ENCODE measurements at places on chromosomes 11 and 22.

GRCh38 chr11:540583-541432, 3.5 kb downstream of the LRRC56 start:
- no peak for DNase-seq

DNA sequence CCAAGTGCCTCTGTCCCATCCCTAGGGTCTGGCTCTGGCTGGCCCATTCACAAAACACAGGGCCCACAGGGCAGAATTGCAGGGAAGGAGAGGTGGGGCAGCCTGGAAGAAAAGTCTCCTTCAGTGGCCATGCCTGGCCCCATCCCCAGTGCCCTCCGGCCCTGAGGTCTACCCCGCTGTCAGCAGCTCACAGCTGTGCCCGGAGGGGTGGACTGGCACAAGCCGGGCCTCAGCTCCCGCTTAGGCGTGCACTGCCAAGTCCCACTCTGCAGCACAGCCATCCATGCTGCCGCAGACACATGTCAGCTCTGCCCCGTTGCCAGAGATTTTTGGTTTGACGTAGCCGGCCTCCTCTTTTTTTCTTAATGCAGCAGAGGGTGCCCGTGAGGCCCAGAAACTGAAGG, 3.9 kb upstream of the SCN2B start:
- DNase-seq, result no peak

GRCh38 chr11:61021661-61022212, 50.3 kb downstream of the CD6 start:
- DNase-seq, result no peak

- no peak for DNase-seq
Observed at GRCh38 chr11:67285541-67286498, 3.3 kb upstream of the ANKRD13D start.

DNA sequence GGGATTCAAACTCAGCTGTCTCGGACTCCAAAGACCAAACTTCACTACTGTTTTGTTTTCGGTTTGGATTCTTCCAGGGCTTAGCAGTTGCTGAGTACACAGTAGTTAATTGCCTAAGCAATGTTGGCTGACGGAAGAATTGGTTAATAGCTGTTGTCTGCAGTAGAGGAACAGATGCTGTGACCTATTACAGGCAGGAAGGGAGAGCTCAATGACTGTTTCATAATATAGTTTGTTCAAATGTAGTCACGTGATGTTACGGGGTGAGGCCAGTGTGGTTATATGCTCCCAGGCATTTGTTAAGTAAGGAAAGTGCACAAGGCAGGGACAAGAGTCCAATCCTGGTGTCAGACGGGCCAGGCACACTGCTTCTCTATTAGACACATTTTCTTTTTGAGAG, 222.6 kb upstream of the CCDC90B start:
- DNase-seq, result no peak

DNA sequence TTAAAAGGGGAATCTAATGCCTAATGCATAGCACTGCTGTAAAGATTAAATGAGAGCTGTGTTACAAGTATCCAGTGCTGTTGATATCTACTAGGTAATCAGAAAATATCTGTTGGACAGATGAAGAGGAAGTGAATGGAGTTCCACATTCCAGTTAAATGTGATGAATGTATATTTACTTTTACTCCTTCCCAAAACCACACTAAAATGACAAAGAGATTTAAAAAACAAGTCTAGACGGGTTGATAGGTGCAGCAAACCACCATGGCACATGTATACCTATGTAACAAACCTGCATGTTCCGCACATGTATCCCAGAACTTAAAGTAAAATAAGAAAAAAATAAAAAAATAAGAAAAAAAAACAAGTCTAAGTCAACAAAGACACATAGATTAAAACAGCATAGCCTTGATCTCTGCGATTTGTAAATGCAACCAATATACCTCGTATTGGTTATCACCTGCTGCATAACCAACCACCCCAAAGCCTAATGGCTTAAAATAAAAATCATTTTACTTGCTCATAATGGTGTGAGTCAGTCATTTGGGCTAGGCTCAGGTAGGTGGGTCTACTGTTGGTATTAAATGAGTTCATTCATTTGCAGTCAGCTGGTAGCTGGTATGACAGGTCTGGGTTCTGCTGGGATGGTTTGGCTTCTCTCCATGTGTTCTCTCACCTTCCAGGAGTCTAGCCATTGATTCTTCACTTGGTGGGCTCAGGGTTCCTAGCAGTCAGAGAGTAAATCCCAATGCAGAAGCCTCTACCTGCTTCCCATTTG, 39.7 kb upstream of the SLC6A5 start:
- no peak for DNase-seq

GRCh38 chr22:29217827-29218757, 12.4 kb downstream of the EMID1 start:
- DNase-seq, result no peak

DNA sequence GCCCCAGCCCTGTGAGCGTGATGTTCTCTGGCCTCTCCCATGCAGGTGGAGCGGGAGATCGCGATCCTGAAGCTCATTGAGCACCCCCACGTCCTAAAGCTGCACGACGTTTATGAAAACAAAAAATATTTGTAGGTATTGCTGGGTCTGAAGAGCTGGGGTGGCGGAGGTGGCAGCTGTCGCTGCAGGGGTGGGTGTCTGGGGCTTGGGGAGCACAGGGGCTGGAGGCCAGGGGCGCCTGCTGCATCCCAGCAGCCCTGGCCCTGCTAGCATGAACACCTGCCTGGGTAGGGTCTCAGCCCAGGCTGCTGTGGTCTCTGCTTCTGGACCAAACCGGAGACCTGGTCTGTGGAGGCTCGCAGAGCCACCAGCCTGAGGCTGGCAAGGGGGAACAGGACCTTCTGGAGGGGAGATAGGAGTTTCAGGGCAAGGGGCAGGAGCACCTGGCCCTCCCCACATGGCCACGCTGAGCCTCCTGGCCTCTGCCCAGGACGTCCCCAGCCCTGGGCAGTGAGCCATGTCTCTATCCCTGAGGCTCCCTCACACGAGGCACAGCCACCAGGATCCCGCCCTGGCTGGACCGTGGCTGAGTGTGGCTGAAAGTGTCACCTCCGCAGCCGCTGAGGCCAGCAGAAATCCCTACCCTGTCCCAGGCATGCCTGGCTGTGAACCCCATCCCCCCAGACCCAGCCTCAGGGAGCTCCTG, 48.2 kb downstream of the MOB2 start:
- no peak for DNase-seq

DNA sequence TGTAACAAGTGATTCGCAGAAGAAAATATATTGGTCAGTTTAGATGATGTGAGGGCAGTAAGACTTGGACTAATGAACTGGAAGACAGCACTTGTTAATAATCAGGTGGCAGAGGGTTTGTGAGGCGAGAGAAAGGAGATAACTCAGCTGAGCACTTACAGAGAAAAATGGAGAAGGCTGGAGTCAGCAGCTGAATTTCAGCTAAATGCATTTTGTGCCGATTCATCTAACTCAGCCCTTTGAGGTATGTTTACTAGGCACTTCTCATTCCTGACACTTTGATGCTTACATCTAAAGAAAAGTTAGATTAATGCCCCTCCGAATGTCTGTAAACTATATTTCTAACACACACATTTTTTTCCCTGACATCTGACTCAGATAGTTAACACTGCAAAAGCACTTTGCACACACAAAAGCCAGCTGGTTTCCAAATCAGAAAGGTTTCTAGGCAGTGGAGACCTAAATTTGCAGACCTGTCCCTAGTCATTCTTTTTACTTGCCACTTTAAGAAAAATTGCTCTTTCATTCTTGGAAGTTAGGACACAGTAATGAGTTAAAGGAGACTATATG, 859.5 kb upstream of the CCDC90B start:
- DNase-seq, result no peak

DNA sequence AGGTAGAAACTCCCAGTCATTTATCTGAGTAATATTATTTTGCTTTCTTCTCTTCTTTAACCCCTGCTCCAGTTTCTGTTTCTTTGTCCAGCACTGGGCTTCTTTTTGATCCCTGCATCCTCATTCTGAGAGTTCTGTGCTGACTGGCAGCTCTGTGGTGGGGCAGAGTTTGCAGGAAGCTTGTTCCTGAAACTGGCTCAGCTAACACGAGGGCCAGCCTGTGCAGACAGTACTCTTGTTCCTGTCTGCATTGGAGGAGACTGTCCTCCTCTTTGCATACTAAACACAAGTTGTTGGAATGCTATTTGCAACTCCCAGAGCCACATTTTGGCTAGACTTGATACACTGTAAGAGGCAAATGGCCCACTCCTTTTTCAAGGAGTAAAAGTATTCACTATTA, 93.1 kb upstream of the HORMAD2 start:
- DNase-seq, result no peak

- no peak for DNase-seq
Observed at GRCh38 chr22:44244265-44244822, 63.6 kb downstream of the PARVG start.

- DNase-seq, result no peak
Observed at GRCh38 chr11:11813288-11813962, 28.3 kb upstream of the USP47 start.

GRCh38 chr11:44833877-44834452, 107.2 kb downstream of the TSPAN18 start:
- DNase-seq, result no peak

DNA sequence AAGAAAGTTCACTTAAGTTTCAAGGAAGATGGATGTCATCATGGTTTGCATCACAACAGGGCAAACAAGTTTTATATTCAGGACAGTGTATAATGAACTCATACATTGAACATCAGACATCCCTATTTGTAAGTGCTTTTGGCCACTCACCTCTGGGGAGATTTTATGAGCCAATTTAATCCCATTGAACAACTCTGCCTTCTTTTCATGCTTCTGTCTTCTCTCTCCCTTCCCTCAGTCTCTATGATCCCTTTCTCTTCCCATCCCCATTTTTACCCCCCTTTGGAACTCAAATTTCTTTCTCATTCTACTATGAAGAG, 234.3 kb upstream of the POU2AF2 start:
- no peak for DNase-seq

GRCh38 chr11:45267052-45267451, 19.1 kb downstream of the SYT13 start:
- no peak for DNase-seq

GRCh38 chr22:46105494-46106278, 44.6 kb upstream of the PPARA start:
- no peak for DNase-seq

DNA sequence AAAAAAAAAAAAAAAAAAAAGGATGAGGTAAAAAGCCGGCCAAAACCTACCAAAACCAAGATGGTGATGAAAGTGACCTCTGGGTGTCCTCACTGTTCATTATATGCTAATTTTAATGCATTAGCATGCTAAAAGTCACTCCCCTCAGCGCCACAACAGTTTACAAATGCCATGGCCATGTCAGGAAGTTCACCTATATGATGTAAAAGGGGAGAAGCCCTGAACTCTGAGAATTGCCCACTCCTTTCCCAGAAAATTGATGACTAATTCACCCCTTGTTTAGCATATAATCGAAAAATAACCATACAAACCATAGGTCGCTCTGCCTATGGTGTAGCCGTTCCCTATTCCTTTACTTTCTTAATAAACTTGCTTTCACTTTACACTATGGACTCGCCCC, 11.1 kb downstream of the C11orf96 start:
- no peak for DNase-seq

DNA sequence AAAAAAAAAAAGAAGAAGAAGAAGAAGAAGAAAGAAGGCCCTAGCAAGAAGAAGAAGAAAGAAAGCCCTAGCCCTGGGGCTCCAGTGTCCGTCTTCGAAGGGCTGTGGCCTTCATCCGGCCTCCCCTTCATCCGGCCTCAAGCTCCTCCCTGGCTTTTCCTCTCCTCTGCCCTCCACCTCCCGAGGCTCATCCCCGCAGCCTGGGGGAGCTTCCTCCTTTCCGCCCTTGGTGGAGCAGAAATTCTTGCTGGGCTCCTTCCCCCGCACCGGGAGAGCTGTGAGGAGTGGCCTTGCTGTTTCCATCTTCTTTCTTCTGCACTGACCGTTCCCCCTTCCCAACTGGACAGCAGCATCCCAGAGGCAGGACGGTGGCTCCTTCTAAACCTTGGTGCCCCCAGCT, 9.5 kb upstream of the LTO1 start:
- no peak for DNase-seq

- no peak for DNase-seq
Observed at GRCh38 chr11:59728154-59728553, 14.5 kb upstream of the OR10V1 start.

DNA sequence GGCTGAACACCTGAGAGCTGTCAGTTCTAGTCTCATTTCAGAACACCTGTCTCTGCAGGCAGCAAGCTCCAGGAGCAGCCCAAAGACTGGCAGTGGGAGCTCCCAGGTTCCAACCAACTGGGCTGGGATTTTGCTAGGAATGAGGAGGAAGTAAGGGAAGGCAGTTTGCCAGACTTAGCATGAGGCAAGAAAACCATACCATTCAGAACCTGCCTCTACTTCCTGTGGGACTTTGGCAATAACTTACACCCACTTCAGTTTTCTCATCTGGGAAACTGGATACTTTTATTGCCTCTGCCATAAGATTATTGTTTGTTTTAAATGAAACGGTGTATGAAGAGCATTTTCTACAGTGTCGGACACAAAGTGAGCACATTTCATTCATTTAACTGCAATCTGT, 363.7 kb upstream of the ISX start:
- no peak for DNase-seq

DNA sequence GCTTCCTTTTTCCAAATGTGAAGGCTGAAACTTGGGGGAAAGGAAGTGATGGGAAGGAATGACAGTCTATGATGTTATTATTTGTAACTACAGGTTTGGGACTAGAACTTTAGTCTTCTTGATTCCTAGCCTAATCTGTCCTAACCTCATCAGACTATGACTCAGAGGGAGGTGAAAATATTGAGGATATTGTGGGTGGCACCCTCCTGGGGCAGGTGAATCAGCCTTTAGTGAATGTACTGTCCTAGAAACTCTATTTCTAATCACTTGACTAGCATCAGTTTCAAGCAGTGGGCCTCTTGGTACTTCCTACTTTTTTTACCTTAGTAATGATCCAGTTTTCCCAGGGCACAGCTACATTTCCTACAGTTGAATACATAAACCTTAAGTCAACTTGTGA, 829.0 kb upstream of the API5 start:
- DNase-seq, result no peak

GRCh38 chr11:16604794-16605388, 133.6 kb upstream of the C11orf58 start:
- DNase-seq, result no peak

Measured in cortex of kidney (tissue), 1 donor.